ENCODE measurements at places on chromosomes 16 and 17. TPM values are rescaled to one million over a fixed set of nuclear protein-coding genes. Genes with fewer than 3 reads are reported as not detected.

DNA sequence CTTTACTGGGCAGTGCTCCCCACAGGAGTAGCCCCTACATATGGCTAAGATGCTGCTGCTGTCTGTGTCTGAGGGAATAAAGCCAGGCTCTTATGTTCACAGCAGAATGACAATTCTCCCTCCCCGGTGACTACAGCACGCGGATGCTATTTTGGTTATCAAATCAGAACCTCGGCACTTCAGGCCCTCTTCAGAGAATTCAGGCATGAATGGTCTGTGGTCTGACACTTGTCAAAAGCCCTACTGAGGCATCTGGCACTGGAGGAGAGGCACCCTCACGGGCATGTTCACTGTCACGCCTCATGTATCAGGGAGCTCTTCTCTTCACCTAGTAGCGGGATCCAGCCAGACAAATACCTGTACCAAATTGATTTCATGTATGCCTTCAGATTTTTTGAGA, 30.4 kb downstream of the KIAA0513 start:
- no peak for DNase-seq

- DNase-seq = no peak
Measured at GRCh38 chr17:22507823-22508222, 815.5 kb downstream of the KCNJ18 start.

AHSP gene
- not detected for total RNA-seq

- DNase-seq = no peak
Measured at GRCh38 chr16:55663765-55664677, 8.2 kb downstream of the SLC6A2 start.

RAMP2 gene
- 23.3 TPM for total RNA-seq

DNA sequence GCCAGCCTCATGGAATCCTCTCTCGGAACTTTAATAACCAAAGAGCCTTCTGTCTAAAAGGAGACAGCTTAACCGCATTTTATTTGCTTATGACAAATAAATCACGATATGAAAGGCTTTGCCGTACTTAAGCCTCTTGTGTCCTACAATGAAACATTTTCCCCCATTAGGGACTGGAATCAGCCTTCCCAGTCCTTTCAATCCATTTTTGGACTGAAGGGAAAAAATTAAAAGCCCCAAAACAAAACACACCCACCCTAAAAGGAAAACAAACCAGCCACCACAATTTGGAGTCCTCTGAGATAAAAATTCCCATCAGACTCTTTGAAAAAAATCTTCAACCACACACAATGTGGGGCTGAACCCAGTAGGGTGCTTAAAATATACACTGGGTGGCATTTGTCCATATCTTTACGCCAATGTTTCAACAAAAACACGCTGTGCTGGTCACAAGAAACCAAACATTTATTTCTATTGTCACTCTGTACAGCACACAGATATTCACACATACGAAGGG, 3.0 kb downstream of the HOXB4 start:
- no peak for DNase-seq

DNA sequence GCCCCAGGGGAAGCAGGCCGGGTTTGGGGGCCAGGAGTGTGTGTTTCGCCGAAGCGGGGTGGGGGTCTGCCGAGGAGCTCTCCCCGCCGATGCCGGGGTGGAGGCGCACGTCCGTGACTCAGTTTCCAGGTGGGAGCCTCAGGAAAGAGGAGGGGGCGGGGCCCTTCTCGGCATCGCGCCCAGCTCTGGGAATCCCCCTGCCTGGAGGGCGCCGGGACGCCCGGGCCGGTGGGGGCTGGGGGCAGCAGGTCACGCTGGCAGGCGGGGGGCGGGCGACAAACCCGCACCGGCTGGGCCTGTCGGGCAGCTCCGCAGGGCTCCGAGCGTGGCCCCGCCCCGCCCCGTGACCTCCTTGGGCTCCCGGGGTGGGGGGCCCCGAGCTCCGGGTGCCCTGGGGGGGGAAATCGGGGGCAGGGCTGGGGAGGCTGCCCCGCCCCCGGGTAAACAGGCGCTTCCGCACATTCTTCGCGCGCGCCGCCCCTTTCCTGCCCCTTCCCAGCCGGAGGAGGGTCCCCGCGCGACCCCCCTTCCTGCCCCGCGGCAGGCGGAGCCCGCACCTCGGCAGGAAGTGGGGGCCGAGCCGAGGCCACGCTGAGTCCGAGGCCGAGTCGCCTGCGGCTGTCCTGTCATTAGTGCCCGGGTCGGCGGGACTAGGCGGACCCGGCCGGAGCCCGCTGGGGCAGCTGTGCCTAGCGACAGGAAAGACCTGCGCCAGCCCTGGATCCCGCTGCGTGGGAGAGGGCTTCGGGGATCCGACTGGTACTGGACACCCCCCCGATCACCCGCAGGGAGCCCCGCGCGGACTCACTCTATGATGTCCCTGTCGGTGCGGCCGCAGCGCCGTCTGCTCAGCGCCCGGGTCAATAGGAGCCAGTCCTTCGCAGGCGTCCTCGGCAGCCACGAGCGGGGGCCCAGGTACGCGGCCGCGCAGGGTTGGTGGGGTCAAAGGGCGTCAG, 9.3 kb downstream of the RIPOR1 start:
- DNase-seq = no peak

PLXDC1 gene
- 5.7 TPM for total RNA-seq

DNA sequence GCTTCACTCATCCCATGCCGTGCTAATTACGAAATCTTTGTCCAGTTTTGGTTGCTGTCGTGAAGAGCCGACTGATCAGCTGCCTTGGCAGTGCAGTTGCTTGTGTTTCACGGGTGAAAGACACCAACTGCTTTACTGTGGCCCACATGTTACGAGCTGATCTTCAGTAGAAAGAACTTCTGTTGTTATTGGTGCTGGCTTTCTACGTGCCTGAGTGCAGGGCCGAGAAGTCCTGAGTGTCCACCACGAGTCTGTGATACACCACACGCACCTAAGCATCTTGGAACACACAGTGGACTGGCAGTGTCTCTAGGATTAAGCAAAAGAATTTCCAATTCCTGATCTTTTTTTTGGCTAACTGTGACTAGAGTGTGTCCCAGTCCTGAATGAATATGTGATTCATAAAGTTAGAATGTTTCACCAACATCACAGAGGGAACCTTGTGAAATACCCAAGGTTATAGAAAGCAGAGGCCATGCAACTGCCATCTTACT, 70.4 kb upstream of the CLEC18A start:
- no peak for DNase-seq

DNA sequence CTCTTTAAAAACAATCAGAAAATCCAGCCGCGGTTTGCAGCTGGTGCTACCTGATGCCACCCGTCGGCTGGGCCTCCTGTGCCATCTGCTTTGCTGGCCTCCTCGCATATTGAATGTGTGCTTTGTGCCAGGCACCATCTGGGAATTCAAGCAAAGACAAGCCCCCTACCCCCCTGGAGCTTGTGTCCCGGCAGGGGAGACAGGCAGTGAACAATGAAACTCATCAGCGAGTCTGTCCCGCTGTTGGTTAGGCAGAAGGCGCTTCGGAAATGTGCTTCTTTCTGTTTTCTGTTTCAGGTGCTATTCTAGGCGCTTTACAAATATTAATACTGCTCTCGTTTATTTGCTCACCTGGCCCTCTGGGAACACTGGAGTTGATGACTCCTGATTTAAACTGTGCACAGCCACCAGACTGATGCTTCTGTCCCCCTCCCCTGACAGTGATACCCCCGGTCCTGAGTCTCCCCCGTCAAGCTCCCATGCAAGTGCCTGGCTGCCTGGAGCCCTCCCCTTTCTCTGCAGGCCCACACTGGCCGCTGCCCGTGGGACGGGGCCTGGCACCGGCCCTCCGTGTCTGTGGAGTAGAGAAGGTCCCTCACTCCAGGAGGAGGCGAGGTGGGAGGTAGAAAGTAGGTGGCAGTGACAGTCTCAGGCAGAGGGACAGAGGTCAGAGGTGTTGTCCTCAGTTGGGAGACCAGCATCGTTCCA, 126.1 kb upstream of the PLCG2 start:
- no peak for DNase-seq

GUCY2D gene
- not detected for total RNA-seq

- DNase-seq = no peak
Measured at GRCh38 chr16:56196381-56196780, 5.1 kb downstream of the GNAO1 start.

RTN4RL1 gene
- total RNA-seq = 4.0 TPM

PRR35 gene
- total RNA-seq = not detected

MGAT5B gene
- 1.3 TPM for total RNA-seq

OR3A3 gene
- not detected for total RNA-seq

- DNase-seq = peak; percentile 26
Measured at GRCh38 chr16:57984443-57985203, 13.7 kb upstream of the CNGB1 start.

DNA sequence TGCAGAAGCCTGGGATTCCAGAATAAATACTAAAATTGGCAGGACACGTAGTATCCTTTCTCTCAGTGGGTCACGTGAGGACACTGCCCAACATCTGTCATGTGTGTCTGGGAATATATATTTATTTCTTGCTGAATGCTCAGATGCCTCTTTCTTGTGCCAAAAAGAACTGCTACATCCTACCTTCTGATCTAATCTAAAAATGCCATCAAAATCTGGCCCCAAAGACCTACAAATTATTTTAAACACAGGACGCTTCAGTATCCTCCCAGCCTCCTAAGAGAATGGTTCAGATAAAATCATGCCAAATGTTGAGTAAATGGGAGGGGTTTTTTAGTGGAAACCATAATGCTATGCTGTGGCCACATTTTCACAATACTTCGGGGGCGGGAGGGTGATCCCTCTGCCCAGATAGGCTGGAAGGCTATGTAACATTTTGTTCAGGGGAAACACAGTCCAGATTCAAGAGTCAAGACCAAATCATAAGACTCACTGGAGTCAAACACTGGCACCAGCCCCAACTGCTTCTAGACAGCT, 22.9 kb upstream of the CORO6 start:
- DNase-seq = no peak

GRCh38 chr16:15640966-15641365, 2.0 kb downstream of the MARF1 start:
- DNase-seq = no peak

MYH2 gene
- total RNA-seq = not detected

JPT2 gene
- 68.0 TPM for total RNA-seq

DNA sequence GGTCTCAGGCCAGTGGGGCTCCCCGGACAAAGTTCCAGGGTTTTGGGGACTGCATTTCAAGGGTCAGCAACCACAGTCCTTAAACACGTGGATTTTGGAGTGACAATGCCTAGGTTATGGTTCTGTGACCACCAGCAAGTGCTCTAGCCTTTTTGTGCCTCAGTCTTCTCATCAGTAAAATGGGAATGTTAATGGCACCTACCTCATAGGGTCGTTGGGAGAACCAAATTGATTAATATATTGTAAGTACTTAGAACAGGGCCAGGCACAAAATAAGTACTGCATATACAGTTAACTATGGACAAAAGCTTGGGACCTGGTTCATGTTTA, 13.8 kb downstream of the IL4R start:
- DNase-seq = no peak

PRRT2 gene
- total RNA-seq = not detected

LGALS9 gene
- total RNA-seq = 20.2 TPM

DNA sequence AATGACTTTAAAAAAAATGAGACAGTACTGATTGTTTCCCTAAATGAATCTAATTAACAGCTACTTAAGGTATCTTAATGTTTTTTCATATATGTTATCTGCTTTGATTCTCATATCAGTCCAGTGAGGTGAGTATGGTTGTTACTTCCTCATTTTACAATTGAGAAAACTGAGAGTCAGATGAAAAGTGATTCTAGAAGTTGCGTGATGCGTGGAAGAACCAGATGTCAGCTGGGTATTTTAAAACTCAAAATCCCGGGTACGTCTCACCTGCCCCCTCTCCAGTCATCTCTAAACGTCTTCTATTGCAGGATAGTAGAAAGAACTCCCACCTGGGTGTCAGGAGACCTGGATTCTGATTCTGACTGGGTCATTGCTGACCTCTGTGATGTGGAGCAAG, 89.2 kb downstream of the MAP2K6 start:
- no peak for DNase-seq

- DNase-seq = no peak
Measured at GRCh38 chr17:60526726-60527125, 684 bp upstream of the APPBP2 start.

Measured in esophagus squamous epithelium (tissue), 5 donors.